ENCODE measurements at places on chromosomes 5 and 9.

DNA sequence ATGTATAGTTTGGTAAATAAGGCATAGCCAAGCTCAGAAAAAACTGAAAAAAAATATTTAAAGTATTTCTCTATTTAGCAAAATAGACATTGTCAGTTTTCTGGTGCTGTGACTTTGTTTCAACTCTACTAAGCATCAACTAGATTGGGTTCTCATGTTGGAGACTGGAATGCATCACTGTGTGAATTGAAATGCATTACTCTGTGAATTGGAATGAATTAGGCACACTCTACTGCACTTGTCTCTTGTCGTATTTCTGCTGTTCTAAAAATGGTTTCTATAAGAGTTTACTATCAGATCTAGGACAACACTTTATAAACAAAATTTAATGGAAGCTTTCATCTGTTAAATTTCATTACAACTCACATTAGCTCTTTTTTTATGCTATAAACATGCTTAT, 1772.2 kb downstream of the MAT2B start:
- DNase-seq: no peak

- DNase-seq: no peak
Observed at GRCh38 chr9:37986771-37987258, 82.2 kb downstream of the SHB start.

- DNase-seq: no peak
Observed at GRCh38 chr5:14735944-14736343, 71.4 kb downstream of the OTULIN start.

DNA sequence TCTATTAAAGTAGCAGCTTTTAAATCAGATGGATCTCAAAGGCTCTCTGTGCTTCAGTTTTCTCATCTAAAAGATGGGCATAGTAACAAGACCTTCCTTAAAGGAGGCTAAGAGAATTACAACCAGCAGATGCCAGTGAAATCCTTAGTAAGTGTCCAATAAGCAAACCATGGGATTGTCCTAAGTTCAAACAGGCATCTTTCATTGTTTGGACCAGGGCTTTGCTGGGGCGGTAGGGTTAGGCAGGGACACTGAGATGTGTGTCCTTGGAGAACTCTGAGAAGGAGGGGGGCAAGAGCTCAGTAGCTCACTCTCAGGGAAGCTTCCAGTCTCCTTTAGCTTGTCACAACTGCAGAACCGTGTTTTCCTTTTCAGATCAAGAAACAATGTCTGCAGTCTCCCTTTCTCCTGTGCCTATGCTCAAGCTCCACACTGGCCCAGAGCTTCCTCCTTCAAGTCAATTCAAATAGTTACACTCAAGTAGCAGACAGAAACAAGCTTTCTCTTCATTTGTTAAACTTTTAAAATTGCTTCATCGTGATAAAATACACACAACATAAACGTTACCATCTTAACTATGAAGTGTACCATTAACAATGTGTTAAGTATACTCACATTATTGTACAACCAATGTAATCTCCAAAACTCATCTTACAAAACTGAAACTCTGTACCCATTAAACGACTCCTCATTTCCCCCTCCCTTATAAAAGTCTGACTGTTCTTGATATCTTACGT, 216.2 kb downstream of the PIK3R1 start:
- no peak for DNase-seq

DNA sequence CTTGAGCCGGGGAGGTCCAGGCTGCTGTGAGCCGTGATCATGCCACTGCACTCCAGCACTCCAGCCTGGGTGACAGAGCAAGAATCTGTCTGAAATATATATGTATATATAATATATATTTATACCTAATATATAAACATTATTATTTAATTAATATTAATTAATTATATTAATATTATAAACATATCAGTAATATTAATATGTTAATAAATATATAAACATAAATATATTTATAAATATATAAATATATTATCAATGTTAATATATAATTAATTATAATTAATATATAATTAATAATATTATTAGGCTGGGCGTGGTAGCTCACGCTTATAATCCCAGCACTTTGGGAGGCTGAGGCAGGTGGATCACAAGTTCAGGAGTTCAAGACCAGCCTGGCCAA, 41.1 kb downstream of the F2R start:
- DNase-seq: no peak

- no peak for DNase-seq
Observed at GRCh38 chr5:127583866-127584265, 65.0 kb upstream of the CTXN3 start.
